ENCODE measurements at places on chromosomes 2 and 18.

DNA sequence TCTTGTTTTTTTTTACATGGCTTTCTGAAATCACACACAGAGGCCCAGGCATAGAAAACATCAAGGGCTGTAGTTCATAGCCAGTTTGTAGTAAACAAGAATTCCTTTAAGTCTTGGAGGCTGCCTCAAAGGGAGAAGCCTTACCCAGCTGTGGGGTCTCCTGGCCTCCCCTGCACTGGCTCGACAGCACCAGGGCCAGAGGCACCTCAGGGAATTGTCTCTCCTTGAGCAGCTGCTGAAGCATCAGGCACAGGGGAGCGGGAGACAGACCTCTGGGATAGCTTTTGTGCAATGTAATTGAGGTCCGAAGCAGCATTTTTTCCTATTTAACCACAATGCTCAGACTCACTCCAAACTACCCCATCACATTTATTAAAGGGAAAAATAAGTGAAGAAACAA is 209.1 kb downstream of the HRH4 start:
- DNase-seq, result no peak

GRCh38 chr2:241308267-241308666 is 7.2 kb downstream of the HDLBP start:
- DNase-seq, result no peak

DNA sequence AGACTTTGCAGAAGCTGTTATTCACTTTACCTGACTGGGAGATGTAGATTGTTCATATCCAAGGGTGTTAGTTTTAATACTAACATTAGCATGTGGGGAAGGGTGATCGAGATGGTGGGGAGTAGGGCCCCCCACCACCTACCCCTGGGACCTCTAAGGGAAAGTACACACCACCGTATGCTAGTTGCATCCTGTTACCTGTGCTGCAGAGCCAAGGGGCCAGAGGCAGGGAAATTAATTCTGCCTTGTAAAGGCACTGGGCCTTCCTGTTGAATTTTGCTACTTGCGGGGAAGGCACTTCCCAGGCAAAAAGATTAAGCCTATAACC is 9.0 kb downstream of the STEAP3 start:
- no peak for DNase-seq

GRCh38 chr2:147844697-147845410 is at the start of gene ACVR2A:
TSS of gene ACVR2A (plus strand) at chr2:147845029. CDS start at chr2:147845153, 124 bp downstream.
- peak; percentile 21 for DNase-seq

- no peak for DNase-seq
Observed at GRCh38 chr18:44356566-44357157, 324.0 kb upstream of the SETBP1 start.

GRCh38 chr2:235467588-235467987 is 26.3 kb upstream of the AGAP1 start:
- peak; percentile 2 for DNase-seq

GRCh38 chr2:46171411-46171953 is 125.7 kb upstream of the EPAS1 start:
- DNase-seq, result no peak

DNA sequence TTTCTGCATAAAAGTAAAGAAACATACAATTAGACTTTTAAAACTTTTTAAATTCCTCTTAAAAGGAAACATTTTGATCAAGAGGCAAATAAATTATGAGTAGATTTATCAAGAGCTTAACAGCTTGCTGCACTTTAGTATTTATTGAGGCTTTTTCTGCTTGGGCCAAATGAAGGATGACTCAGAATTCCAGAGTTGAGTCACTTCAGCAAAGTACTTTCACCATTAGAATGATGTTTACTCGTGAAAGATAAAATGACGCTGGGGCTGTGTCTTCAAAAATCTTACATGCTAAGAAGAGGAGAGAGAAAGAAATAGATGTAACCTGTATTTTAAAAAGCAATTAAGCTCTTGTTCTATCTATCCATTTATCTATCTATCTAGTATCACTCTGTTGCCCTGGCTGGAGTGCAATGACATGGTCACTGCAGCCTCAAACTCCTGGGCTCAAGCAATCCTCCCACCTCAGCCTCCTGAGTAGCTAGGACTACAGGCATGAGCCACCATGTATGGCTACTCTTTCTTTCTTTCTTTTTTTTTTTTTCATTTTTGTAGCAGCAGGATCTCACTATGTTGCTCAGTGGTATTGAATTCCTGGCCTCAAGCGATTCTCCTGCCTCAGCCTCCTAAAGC is 75.3 kb upstream of the RIOK3 start:
- DNase-seq, result peak; percentile 22

All from inflammatory macrophage treated with lipopolysaccharide for 4 hours (primary cell).